ENCODE measurements at places on chromosomes 12 and 14.

GRCh38 chr12:104353012-104353981 lies 49.8 kb downstream of the EID3 start:
- DNase-seq: no peak

- DNase-seq: no peak
These were observed 915.4 kb upstream of the FBXO33 start for GRCh38 chr14:40347675-40348074.

DNA sequence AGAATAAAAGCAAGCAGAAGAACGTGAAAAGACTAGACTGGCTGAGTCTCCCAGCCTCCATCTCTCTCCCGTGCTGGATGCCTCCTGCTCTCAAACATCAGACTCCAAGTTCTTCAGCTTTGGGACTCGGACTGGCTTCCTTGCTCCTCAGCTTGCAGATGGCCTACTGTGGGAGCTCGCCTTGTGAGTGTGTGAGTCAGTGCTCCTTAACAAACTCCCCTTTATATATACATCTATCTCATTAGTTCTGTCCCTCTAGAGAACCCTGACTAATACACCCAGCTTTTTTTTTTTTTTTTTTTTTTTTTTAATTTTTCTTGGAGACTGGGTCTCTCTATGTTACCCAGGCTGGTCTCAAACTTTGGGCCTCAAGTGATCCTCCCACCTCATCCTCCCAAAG lies 46.9 kb downstream of the ACTN1 start:
- DNase-seq: no peak

DNA sequence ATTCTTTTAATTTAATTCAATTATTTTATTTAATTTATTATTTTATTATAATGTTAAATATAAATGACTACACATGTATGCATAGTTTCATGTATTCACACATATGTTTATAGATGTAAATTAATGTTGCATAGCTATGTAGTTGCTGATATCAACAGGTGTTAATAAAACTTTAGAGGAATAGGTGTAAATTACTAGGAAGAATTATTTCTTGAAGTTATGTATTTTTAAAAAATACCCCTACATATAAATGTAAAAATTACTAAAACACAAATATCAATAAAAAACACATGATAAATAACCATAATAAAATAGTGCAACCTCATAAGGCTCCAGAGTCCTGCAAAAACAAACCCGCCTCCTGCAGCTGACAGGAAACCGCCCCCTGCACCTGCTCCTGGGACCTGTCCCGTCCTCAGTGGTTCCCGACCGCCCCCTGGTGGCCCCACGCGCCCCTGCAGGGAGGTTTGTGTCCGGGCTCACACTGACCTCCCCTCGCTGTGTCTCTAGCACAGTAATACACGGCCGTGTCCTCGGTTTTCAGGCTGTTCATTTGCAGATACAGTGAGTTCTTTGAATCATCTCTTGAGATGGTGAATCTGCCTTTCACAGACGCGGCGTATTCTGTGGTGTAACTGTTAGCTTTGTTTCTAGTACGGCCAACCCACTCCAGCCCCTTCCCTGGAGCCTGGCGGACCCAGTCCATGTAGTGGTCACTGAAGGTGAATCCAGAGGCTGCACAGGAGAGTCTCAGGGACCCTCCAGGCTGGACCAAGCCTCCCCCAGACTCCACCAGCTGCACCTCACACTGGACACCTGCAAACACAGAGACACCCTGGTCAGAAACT lies 1264.0 kb downstream of the TMEM121 start:
- DNase-seq: peak; percentile 71
